ENCODE measurements at places on chromosomes 2 and 18.

DNA sequence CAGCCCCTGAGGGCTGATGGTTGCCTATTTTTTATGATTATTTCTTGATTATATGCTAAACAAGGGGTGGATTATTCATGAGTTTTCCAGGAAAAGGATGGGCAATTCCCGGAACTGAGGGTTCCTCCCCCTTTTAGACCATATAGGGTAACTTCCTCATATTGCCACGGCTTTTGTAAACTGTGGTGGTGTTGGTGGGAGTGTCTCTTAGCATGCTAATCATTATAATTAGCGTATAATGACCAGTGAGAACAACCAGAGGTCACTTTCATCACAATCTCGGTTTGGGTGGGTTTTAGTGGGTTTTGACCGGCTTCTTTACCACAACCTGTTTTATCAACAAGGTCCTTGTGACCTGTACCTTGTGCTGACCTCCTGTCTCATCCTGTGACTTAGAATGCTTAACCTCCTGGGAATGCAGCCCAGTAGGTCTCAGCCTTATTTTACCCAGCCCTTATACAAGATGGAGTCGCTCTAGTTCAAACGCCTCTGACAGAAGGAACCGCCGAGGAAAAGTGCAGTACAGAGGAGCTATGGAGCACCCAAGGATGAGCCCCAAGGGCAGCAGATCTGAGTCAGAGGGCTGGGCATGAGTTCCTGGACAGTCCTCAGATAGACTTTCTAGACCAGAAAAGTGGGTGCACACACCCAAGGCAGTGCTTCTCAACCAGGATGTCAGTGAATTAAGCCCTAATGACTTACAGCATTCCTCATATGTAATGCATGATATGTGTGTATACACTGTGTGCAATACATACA is 37.1 kb upstream of the ASAP2 start:
- no peak for DNase-seq

DNA sequence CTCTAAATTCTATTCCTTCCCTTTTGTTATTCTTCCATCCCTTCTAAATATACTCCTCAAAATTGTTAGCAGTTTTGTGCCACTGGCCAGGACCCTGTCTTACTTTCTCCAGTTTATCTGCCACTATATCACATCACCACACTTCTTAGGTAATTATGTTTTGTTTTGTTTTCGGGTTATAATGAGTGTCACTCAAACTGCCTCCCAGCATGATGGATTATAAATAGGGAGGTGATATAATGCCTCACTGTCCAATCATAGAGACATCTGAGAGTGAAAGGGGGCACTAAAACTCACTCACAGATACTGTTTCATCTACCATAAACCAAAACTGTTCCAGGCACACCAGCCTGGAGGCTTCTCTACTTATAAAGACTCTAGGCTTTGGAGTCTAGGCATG is 3.5 kb downstream of the RSAD2 start:
- DNase-seq: no peak

DNA sequence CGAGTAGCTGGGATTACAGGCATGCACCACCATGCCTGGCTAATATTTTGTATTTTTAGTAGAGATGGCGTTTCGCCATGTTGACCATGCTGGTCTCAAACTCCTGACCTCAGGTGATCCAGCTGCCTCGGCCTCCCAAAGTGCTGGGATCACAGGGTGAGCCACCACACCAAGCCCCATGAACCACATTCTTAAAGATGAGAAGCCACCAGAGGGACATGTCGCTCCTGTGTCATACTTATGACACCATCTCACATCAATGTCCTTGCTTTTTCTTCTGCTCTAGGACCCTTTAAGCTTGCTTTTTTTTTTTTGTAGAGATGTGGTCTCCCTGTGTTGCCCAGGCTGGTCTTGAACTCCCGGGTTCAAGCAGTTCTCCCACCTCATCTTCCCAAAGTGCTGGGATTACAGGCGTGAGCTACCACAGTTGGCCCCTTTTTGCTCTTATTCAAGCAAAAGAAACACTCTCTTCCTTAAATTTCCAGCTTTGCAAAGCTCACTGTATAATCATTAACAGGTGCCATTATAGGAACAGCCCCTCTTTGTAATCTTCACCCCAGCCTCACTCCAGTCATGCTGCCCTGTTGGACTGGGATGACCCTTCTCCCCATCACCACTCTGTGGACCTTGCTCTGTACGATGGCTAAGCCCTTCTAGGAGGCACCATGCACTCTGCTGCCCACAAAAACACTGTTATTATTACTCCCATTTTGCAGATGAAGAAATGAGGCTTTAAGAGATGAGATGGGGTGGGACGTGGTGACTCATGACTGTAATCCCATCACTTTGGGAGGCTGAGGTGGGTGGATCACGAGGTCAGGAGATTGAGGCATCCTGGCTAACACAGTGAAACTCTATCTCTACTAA is 10.8 kb upstream of the KCNG3 start:
- no peak for DNase-seq

GRCh38 chr2:60652832-60653340 is 99.4 kb upstream of the BCL11A start:
- peak; percentile 25 for DNase-seq

GRCh38 chr2:208674919-208675318 is 268.3 kb downstream of the PTH2R start:
- no peak for DNase-seq

- DNase-seq: no peak
Measured at GRCh38 chr2:168053676-168054075, 193.7 kb downstream of the STK39 start.

- no peak for DNase-seq
Measured at GRCh38 chr2:117686699-117687098, 127.8 kb upstream of the DDX18 start.

DNA sequence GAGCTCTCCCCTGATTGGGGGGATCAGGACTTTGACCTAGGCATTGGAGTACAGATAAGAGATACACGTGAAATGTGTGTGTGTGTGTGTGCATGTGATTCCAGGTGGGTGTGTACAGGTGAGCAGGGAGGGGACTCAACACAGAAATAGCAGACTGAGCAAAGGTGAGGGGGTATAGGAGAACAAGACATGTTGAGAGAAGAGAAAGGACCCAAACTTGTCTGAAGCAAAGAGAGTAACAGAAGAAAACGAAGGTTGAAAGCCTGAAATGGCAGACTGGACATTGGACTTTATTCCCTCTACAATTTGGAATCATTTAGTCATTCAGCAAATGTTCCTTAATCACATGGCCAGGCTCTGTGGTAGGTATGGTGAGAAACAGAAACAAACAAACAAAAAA is 23.3 kb downstream of the MRO start:
- no peak for DNase-seq

DNA sequence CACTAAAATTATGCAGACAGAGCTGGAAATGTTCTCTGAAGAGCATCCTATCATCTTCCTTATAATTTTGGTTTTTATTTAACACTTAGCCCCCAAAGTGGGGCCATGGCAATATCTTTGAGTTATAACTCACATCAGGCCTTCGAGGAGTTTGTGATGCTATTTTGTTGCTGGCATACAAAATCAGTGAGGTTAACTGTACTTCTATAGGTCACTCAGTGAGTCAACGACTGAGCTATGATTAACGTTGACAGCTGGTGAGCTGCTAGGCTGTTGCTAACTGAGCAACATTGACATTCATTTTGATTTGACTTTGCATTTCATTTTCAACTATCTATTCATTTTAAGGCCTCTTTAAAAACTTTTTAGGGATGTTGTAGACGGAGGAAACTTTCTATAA is 50.0 kb downstream of the GPD2 start:
- no peak for DNase-seq

GRCh38 chr2:79512442-79513401 is at the start of gene CTNNA2:
Gene CTNNA2, plus strand, starts transcription at chr2:79513051.
- DNase-seq: peak; percentile 83

- DNase-seq: peak; percentile 89
Measured at GRCh38 chr18:31680831-31681568, 3.4 kb downstream of the B4GALT6 start.

DNA sequence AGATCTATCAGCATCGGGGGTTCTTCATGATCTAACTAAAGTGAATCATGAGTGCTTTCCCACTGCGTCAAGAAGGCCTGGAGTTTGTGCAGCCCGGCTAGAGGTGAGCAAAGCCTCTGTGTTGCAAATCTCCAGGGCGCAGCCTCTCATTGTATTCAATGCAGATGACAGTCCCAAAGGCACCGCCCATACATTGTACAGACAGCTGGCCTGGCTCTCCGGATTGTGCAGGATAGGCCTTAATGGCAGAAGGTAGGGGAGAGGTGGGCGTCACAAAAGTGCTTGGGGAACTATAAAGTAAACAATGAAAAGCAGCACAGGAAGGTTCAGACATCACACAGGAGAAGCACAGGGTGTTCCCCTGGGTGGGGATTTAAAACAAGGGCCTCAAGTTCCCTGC is 907 bp upstream of the GYPC start:
- no peak for DNase-seq

GRCh38 chr18:25896178-25896780 is 194.1 kb downstream of the SS18 start:
- DNase-seq: peak; percentile 30

- DNase-seq: peak; percentile 8
Measured at GRCh38 chr2:212726403-212726802, 187.8 kb upstream of the ERBB4 start.

DNA sequence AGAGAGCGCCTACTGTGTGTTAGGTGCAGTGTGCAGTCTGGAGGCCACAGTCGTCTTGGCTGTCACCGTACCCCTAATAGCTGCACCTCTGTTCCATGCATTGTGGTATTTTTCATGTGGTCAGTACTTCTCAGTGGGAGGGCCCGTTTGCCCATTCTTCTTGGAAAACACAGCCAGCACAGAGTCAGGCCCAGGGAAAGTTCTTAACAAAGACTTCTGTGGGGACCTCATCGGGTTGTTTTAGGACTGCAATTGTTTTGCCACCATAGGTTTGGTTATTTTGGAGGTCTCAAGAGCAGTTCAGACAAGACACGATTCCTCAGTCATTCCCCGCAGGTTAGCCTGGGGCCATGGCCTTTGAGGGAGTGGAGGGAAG is 62.3 kb downstream of the SMIM21 start:
- DNase-seq: no peak

- peak; percentile 16 for DNase-seq
Measured at GRCh38 chr2:86213699-86214502, 14.6 kb downstream of the MRPL35 start.

- no peak for DNase-seq
Measured at GRCh38 chr2:160558531-160558930, 64.9 kb upstream of the RBMS1 start.

DNA sequence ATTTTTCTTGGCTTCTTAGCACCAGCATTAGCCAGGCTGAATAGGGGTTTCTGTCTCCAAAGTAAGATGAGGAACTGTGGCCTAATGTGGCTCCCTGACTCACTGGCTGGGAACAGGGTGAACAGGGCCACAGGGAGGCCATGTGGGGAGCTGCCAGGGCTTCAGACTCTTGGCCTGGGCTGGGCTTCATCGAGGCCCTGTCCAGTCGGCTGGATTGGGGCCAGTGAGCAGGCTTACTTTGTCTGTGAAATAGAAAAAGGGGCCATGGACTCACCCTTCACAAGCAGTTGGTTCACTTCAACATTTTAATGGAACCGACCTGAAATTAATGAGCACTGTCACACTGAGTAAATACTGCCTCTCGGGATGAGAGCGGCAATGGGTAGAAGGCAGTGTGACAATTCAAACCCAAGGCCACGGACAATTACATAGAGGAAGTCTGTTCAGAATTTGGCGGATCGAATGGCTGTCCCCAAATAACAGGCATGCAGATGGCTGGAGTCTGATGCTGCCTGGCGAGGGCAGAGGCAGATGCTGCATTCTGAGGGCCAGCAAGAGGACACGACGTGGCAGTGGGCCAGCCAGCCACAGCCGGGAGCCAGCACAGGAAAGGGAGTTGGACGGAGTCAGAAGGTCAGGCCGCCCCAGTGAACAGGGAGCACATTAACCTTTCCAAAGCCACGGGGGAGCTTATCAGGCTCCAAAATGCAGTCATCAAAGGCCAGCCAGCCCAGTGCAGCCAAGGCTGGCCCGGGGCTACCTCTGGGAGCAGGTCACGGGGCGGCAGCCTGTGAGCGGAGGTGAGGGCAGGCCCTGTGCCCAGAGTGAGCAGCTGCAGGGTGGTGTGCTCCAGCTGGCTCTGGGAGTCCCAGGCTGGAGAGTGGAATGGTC is 146.6 kb upstream of the REV1 start:
- DNase-seq: no peak

DNA sequence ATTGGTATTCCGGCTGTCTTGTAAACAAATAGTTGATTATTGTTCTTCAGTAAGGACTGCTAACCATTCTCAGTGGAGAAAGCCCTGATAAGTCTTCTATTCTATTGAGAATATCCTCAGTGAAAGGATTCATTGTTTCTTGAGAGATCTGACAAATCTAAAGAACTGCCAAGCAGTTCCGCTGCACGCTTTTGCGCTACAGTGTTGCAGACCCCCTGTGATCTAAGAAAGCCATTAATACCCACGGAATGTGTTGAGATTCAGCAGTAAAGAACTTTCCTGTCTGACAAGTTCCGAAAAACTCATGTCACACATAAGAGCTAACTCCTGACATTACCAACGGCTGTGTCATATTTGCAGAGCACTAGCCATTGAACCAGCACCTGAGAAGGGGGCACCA is 63.8 kb downstream of the ZNF236 start:
- no peak for DNase-seq

- no peak for DNase-seq
Measured at GRCh38 chr18:47968721-47969120, 38.3 kb upstream of the SMAD2 start.

DNA sequence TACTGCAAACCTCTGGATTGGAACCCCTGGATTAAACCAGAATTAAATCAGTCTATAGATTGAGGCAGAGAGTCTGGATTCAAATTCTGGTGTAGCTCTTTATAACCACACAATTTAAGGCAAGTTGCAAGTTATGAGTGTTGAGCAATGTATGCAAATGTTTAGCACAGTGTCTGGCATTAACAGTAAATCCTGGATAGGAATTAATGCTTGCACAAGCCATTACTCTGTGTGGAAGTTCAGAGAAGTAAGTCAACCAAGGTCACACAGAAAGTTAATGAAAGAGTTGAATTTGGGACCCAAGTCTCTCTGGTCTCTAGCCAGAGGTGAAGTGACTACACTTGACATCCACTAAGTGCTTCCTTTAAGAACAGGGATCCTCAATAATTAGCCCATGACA is 2.0 kb upstream of the MARCO start:
- no peak for DNase-seq

DNA sequence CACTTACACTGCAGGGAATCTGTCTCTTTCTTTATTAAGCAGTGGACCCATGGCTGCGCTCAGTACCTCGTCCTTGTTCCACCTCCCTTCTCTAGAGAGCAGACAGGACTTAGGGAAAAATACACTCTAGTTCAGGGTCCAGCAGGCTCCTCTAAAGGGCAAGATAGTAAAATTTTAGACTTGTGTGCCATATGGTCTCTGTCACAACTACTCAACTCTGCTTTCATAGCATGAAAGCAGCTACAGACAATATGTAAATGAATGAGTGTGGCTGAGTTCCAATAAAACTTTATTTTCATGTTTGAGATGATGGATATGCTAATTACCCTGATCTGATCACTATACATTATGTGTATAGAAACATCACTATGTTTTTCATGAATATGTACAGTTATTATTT is 163.1 kb downstream of the BABAM2 start:
- no peak for DNase-seq

DNA sequence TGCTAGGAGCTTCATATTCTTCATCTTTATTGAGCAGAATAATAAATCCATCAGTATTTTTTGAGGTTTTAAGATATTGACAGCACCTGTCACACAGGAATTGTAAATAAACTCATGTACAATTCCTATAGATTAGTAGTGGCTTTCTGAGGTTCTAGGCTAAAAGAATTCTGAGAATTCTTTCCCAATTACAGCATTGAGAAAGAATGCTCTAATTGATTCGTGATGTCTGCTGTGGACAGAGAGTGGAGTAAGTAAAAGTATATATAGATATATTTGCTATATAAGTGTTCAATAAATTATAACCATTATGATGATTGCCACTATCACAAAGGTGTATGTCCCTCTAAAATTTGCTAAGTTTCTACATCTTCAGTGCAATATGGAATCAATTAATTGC is 186.5 kb upstream of the NRP2 start:
- no peak for DNase-seq
